T-helper 22 cell (primary cell): ENCODE measurements at places on chromosomes 6 and 20.

- DNase-seq = no peak
These were observed 40.5 kb downstream of the PSMG4 start for GRCh38 chr6:3299221-3299620.

DNA sequence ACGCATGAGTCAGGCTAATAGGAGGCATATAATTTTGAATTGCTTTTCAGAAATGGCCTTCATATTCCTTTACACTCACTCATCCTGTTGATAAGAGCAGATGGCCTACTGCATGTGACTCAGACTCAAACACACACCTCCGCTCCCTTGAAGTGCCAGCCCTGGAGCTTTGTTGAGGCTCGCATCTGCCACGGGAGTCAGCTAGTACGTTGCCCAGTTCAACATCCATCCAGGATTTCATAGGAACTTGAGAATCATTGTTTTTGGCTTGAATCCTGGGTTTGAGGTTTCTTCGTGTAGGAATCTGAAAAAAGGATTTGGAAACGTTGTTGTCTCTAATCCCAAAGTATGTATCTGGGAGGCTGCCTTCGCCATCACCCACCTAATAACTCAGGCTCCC lies 87.4 kb upstream of the JAG1 start:
- DNase-seq = no peak

DNA sequence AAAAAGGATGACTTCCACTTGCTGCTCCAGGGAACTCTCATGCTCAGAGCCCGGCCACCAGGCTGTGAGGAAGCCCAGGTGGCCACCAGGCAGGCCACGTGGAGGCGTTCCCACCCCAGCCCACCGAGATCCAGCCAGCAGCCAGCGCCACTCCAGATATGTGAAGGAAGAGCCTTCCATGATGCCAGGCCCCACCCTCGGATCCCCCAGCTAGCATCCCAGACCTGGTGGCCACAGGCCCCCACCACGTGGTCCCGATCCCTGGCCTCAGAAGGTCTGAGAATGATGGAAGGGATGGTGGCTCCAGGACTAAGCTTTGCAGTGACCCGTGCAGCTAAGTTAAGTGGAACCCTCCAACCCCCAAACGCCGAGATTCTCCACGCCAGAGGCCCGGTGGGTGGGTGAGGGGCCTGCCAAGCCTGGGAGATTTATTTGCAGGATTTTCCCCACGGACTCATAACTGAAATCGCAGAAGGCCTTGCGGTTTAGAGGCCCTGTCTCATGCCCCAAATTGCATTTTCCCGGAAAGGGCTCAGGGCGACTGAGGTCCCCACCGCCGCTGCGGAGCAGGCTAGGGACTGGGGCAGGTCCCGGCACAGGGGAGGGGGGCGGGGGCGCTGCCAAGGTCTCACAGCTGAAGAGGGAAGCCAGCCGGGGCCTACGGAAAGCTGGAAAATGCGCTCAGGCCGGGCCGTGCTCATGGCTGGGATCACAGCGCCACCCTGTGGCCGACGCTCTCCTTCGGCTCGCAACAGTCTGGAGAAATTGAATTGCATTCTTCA lies 31.1 kb upstream of the CST7 start:
- no peak for DNase-seq

DNA sequence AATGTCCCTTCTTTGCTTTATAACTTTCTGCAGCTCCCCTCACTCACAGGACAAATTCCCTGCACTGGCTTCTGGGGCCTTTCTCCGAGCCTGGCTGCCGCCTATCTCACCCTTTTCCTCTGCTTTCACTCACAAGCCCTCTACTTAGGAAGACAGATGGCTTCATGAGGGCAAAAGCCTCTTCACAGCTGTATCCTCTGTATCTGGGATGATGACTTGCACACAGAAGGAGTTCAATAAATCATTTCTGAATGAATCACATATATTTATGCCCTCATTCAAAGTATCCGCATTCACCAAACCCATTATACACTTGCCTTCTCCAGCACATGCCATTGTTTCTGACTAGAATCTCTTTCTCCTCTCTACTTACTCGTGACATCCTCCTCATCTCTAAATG lies 159.0 kb upstream of the RIPOR2 start:
- DNase-seq = no peak

- no peak for DNase-seq
These were observed 10.2 kb upstream of the BEND6 start for GRCh38 chr6:56944661-56945060.

DNA sequence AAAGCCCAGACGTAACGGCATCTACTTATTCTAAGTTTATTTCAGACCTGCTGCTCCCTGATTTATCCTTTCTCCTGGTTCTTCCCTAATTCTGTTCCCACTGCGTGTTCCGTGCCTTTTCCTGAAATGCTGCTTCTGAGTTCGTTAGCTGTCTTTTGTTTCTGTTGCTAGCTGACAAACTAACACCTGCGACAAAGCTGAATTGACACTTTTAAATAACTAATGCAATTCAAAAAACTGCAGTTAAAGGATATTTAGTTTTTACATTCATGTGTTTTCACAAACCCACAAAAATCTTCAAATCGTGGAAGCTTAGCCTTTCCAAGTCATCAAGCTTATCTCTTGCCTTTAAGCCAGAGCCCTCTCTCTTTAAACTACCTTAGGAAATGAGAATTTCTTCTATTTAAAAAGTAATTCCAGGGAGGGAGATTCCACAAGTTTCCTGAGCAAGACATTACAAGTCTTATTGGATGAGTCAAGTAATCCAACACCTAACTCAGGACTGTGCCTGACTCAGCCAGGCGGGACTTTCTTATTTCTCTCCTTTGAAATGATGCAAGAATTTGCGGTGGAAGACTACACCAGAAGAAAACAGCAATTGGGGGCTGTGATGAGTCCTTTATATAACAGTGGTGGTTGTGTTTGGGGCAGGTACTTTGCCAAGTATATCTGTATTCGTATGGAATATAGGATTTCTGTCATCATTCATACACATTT lies 6.3 kb downstream of the ADTRP start:
- no peak for DNase-seq

DNA sequence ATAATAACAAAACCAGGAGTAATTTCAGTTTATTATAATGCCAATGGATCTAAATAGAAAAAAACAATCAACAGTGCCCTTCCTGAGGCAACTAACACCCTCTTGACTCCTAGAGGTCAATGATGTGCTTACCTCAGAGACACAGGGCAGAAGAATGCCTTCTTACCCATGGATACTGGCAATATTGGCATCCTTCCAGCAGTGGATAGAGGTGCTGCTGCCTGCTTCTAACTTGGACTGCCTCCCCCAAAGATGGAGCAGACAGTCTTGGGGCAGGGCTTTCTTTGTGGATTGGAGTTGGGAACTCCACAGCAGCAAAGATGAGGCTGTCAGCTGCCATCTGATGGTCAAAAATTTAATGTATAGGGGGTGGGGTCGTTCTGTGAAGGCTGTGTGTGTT lies 78.7 kb downstream of the AK9 start:
- no peak for DNase-seq

DNA sequence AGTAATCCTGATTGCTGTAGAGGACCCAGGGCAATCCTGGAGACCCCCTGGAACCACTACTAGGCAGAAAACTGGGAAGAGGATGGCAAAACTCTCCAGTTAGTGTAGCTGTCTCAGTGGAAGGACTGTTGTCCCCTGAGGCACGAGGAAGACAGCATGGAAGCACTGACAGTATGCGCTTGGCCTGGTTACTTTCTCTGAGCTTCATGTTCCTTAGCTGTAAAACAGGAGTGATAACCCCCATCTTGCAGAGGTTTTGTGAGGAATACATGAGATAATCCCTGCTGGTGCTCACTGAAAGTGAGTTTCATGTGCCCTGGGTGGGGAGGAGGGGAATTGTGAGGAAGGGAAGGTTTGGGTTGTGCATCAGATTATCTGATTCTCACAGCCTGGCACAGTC lies 3.2 kb downstream of the NT5E start:
- DNase-seq = no peak

GRCh38 chr20:40181676-40182075 lies 507.4 kb downstream of the MAFB start:
- DNase-seq = no peak

- DNase-seq = no peak
These were observed 390.0 kb downstream of the MMUT start for GRCh38 chr6:49072885-49073620.

- DNase-seq = no peak
These were observed 24.6 kb upstream of the GMDS start for GRCh38 chr6:2270054-2270453.

GRCh38 chr20:53597030-53597482 lies 3.4 kb upstream of the ZNF217 start:
- DNase-seq = no peak

GRCh38 chr6:128252341-128253176 lies 267.8 kb downstream of the PTPRK start:
- DNase-seq = no peak

GRCh38 chr6:20202324-20202658 lies 10.0 kb downstream of the MBOAT1 start:
- DNase-seq = no peak

- DNase-seq = no peak
These were observed 11.6 kb upstream of the CD164 start for GRCh38 chr6:109393886-109394281.

DNA sequence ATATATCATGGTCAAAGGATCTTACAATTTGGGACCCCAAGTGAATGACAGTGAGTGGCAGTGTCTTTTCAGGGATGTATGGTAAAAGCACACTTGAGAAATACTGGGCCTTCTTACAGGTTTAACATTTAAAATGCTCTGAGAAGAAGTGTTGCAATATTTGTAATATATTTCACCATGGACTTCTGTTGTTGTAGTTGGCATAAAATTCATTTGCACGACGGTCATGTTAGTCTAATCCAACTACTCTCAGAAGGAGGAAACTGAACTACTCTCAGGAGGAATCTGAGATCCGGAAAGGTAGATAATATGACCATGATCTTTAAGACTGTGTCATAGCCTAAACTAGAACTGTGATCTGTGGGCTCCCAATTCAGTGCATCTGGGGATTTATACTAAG lies 700.1 kb downstream of the HDGFL1 start:
- DNase-seq = no peak

GRCh38 chr6:1865585-1865984 lies 255.9 kb downstream of the FOXC1 start:
- no peak for DNase-seq

DNA sequence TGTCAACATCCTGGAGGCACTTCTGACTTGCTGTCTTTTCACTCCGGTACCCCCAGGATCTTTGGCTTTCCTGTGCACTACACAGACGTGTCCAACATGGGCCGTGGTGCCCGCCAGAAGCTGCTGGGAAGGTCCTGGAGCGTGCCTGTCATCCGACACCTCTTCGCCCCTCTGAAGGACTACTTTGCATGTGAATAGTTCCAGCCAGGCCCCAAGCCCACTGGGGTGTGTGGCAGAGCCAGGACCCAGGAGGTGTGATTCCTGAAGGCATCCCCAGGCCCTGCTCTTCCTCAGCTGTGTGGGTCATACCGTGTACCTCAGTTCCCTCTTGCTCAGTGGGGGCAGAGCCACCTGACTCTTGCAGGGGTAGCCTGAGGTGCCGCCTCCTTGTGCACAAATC lies 12.0 kb upstream of the MAPRE1 start:
- DNase-seq = no peak

DNA sequence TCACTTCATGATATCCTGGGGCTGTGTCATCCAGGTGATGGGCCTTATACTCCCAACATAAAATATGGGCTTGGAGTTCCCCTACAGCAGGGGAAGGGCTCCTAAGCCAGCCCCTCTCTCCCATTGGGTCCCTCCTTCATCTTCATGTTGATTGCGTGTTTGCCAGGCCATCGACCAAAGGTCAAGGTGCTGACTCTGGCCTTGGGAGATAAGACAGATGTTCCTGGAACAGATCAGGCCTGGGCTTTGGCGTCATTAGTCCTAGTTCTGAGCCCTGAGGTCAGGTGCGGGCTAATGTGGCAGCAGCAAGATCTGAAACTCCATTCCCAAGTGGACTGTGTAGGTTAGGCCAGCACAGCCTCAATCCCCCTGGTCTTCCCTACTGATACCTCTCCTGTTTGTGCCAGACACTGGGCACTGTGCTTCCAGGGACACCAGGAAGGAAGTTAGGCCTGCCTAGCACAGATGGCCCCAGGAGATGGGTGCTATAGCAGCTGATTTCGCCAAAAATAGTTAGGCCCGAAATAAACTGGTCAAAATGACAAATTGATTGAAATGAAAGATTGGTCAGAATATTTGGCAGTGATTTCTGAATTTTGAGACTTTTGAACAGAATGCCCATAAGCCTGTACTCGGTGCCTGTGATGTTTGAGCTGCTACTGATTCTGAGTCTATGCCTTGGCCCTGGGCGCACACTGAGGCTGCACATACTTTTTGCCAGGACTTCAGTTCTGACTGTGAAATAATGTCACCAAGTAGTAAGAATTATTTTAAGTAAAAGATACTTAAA lies 28.8 kb downstream of the EPB41L1 start:
- no peak for DNase-seq

GRCh38 chr6:159415540-159415939 lies 246.3 kb downstream of the FNDC1 start:
- DNase-seq = no peak

- DNase-seq = no peak
These were observed 10.1 kb downstream of the LSM14B start for GRCh38 chr20:62132421-62132820.

- no peak for DNase-seq
These were observed 5.2 kb downstream of the NAPB start for GRCh38 chr20:23415959-23416583.

GRCh38 chr20:40223810-40224209 lies 465.2 kb downstream of the MAFB start:
- DNase-seq = no peak

DNA sequence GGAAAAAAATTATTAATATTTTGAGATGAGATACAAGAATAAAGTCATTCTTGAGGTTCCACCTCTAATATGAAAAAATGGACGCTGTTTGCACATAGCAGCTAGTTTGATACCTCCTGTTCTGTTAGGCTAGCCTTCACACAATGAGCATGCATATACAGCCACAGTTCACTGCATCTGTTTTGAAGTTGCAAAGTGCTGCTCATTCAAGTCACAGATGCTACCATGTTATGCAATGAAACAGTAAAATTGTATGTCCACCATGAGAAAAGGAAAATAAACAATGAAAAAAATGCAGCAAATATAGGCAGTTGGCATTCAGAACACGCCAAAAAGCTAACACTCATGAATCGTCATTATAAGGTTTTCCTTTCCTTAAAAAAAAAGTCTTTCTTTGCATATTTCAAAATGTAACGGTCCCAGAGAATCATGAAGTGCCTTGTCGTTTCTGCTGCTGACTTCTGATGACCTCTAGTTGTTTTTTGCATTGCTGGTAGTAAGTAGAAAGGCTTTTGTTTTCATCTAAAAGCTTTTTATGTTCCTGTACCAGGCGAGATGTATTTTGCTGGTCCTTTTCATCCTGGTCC lies 70.7 kb downstream of the MAP3K7 start:
- DNase-seq = no peak

GRCh38 chr6:49339096-49339495 lies 124.0 kb downstream of the MMUT start:
- DNase-seq = no peak

DNA sequence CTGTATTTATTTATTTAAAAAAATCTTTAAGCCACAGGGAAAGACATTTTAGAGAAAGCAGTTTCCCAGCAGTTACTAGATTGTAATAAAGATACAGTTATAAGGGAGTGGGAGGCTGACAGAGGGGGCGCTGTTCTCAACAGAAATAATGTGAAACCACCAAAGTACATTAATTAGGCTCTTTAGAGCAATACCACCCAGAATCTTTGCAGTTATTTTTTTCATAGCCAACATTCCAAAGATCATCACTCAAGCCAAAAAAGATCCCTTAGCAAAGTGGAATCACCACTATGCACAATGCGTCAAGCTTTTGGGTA lies 331.3 kb upstream of the DEFB112 start:
- no peak for DNase-seq
